Stomach (tissue), 19 donors: ENCODE measurements at places on chromosomes 6 and 20. TPM values are rescaled to one million over a fixed set of nuclear protein-coding genes. Genes with fewer than 3 reads are reported as not detected.
A peak's percentile ranks its signal among the peaks of the same experiment; 100 is the strongest.

DNA sequence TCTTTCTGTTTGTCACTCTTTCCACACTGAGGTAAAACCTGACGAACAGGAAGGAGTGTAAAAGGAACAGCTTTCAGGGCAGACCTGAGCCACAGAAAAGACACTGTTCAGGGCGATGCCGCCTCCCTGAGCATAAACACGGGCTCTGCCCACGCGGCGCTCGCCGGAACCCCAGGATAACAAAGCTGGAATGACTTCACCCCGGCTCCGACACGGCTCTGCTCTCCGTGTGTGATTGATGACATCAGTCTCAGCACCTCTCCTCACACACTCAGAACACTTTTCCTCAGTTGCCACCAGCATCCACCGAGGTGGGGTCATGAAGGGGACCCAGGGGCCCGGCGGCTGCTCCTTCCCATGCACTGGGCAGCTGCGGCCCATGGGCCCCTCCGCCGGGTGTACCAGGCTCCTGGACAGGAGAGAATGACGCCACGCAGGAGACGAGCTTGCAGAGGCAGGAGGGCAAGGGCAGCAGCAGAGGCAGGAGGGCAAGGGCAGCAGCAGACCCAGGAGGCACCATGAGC, 43.6 kb downstream of the DLL1 start:
- DNase-seq = peak; percentile 47

The CTNNBL1 gene
- total RNA-seq = 15.2 TPM

DNA sequence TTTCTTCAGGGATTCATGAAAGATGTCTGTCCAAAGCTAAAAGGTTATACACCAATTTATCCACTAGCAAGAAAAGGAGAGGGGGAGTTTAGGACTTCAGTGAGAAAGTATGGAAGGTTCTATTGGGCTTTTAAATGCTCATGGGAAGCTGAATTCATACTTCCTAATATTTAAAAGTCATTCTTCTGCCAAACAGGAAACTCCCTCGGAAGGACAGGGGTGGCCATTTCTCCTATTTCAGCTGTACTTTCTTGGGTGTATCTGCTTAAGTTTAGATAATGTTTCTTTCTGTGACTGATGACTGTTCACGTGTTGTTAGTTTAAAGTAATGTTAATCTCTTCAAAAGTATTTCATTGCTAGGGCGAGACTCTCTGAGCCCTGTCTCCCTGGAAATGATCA, 80.5 kb upstream of the IFNGR1 start:
- DNase-seq = no peak

DNA sequence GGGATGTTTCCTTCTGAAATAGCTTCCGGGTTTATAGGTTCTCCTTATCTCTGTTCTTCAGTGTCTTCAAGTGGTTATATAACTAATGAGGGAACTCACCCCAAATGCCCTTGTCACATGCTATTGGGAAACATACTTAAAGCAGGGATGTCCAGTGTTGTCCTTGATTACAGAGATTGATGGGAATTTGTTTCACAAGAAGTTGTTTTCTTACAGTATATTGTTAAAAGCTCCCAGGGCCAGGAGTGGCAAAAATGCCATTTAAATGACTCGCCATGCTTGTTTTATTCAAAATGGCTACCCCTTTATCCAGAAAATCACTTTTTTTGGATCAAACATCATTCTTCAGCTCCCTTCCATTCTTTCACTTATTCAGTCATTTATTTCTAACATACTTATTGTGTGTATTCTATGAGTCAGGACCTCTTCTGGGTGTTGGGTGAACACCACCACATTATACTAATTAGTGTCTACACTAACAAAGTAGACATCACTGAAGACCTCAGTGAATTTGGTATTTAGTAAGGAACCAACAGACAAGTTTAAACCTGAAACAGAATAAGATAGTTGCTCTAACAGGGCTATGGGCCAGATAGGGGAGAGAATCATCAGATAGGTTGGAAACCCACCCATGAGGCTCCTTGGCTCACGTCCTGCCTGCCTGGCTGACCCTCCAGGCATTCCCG, 791.1 kb downstream of the MAFB start:
- DNase-seq = no peak

The BPI gene
- not detected for total RNA-seq

GRCh38 chr20:31925631-31926030, 26.2 kb downstream of the PDRG1 start:
- DNase-seq = no peak

The FAXC gene
- 2.2 TPM for total RNA-seq

- DNase-seq = peak; percentile 50
Observed at GRCh38 chr6:34465531-34466241, at the start of gene PACSIN1. Gene PACSIN1 (plus strand): TSS chr6:34466076. CDS start chr6:34526306, 60,230 bp downstream.

DNA sequence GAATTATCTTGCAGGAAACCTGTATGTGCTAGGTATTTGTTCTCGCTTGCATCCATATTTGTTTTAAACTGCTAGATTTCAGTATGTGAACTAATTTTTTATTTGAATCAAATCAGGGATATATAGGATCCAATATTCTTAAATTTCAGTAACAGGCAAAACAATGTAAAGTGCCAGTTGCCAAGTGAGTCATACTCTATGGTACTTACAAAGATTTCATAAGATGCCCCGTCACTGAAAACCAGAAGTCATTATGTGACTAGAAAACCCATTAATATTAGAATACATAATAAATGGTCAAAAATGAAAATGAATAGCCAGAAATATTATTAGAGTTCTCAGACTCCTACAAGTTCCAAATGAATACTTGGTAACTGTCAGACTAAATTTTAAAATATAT, 481.2 kb downstream of the TFAP2A start:
- no peak for DNase-seq

The SERPINB1 gene
- total RNA-seq = 122 TPM

DNA sequence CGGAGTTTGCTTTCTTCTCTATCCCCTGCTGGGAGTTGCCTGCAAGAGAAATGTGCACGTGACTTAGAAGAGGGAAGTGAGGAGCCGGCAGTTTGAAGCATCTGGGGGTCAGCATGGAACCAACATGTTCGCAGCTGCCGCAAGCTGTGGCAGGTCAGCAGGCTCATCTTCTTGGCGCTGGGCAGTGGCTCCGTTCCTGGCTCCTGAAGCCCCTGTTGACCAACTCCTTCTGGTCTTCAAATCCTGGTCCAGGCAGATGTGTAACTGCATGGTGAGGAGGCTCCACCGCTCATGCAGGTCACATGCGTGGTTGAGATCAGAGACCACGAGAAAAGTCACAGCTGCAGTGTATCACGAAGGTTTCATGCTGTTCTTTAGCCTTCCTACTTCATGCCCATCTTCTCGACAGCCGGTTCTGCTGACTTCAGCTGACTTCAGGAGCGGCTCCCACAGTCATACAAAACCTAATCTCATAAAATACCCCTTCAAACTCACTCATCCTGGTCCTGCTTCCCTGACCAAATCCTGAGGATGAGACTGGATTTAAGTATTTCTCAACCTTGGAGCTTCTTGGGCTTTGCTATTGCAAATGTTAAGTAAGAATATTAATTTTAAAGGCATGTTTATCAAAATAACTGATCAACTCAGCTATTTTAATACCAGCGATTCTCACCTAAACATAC, 44.9 kb upstream of the BCAS1 start:
- no peak for DNase-seq

The ERMARD gene
- 84.5 TPM for total RNA-seq

GRCh38 chr6:163335056-163335455, 79.5 kb upstream of the QKI start:
- DNase-seq = no peak

DNA sequence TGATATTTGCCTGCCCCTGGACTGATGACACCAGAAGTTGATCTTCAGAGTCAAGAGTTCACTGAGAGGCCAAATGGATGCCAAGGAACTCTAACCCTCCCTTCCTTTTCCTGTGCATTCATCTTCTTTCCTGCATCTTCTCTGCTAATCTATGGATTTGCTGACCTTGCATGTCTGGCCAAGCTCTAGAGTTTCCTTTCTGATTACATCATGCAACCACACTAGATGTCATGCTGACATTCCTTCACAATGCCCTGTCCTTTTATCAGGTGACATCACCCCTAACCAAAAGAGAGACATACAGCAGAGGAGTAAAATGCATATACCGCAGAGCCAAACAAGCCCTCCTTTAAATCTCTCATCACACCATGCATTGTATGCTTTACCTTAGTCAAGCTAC, 487.6 kb downstream of the TFAP2A start:
- DNase-seq = no peak

The TGM3 gene
- not detected for total RNA-seq

DNA sequence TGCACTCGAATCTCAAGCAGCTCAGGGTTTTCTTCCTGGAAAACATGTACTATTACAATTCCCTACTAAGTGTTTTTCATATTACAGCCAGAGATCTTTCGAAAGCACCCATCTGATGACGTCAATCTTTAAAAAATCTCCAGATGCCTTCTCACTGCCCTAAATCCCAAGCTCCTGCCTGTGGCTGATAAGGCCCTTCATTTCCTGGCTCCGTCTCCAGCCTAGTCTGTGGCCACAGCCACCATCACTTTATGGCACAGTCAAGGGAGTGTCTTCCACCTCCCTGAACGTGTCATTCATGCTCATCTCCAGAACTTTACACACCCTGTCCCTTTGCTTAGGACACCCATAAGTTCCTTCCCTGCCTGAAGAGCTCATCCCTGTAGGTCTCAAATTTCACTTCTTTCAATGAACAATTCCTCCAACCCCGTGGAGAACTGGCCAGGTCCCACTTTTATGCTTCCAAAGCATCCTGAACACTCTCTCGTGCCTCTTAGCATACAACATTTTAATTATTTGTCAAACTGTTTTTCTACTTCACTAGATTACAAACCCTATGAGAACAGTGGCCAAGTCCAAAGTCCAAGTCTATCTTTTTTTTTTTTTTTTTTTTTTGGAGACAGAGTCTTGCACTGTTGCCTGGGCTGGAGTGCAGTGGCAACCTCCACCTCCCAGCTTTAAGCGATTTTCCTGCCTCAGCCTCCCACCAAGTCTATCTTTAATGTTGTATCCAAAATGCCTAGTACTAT, 106.1 kb upstream of the AGPAT4 start:
- no peak for DNase-seq
